ENCODE measurements at places on chromosomes 6 and 20. TPM values are rescaled to one million over a fixed set of nuclear protein-coding genes. Genes with fewer than 3 reads are reported as not detected.

The ZSCAN23 gene
- total RNA-seq, result 1.7 TPM

The EYS gene
- not detected for total RNA-seq

The TP53TG5 gene
- not detected for total RNA-seq

The FILIP1 gene
- under 0.01 TPM for total RNA-seq

The DNAH8 gene
- under 0.01 TPM for total RNA-seq
